ENCODE measurements at places on chromosomes 6 and 20.

GRCh38 chr6:81075974-81076373 is 676.5 kb downstream of the TENT5A start:
- DNase-seq, result no peak

- no peak for DNase-seq
These were observed 193.2 kb downstream of the ARHGAP18 start for GRCh38 chr6:129516787-129517186.

DNA sequence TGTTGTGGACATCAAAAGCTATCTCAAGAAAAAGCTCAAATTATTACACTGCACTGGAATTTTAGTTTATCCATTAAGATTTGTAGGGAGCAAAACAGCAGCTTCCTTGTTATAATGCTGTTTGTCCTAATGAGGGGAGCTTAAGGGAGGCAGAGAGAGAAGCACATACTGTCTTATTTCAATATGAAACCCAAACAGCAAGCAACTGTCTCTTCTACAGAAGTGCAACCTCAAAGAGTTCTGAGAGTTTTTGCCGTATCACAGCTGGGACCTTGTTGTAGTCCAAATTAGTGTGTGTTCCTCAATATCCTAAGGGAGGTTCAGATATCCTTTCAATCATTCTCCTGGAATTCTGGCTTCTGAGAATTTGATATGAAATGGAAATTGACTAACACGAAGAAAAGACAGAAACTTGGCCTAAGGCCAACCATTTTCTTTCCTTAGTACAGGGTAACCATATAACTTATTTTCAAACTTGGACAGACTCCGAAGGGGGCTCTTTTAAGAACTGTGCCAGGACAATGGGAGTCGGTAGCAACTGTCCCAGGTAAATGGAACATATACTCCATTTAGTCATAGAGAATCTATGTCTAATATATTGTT is 149.3 kb upstream of the CCN2 start:
- no peak for DNase-seq

GRCh38 chr6:154462425-154462824 is 48.1 kb downstream of the CNKSR3 start:
- no peak for DNase-seq

- DNase-seq, result no peak
These were observed 38.9 kb downstream of the EYS start for GRCh38 chr6:65667916-65668656.

DNA sequence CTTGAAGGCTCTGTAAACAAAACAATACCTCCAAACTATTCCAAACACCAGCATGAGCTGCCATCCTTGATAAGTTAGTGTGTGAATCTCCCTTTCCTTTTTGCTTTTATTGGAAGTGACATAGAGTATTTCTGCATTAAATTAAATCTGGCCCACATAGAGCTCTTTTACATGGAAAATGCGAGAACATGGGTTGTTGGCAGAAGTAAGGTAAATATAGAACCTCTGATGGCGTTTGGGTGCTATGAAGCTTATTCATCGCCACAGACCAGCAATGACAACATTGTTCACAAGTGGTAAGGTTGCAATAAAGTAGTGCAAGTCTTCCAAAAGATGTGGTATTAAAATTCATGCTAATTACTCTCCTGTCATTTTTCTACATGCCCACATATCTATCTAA is 445.8 kb upstream of the JAG1 start:
- no peak for DNase-seq

GRCh38 chr6:94570581-94570980 is 1006.8 kb upstream of the MANEA start:
- DNase-seq, result no peak

- DNase-seq, result no peak
These were observed 174.0 kb downstream of the GJA10 start for GRCh38 chr6:90068264-90068663.
